ENCODE measurements at places on chromosomes 11 and 22.

DNA sequence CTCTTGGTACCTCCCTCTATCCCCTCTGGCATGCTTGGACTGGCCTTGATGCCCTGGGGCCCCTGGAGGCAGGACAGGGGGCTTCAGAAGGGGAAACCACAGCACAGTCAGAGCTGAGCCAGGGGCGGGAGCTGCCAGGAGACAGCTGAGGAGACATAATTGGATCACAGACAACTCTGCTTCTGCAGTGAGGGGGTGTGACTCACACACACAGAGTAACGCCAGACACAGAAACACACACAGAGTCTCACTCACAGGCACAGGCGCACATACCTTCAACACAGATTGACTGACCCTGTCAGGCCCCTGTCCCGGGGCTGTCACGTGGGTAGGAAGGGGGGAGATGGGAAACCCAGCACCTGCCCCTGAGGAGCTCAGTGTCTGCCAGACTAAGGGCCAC, 20.6 kb downstream of the STARD10 start:
- DNase-seq = no peak

GRCh38 chr11:117986981-117987574, 884 bp downstream of the IL10RA start:
- peak; percentile 32 for DNase-seq

GRCh38 chr22:26444777-26445176, 15.7 kb downstream of the ASPHD2 start:
- no peak for DNase-seq

DNA sequence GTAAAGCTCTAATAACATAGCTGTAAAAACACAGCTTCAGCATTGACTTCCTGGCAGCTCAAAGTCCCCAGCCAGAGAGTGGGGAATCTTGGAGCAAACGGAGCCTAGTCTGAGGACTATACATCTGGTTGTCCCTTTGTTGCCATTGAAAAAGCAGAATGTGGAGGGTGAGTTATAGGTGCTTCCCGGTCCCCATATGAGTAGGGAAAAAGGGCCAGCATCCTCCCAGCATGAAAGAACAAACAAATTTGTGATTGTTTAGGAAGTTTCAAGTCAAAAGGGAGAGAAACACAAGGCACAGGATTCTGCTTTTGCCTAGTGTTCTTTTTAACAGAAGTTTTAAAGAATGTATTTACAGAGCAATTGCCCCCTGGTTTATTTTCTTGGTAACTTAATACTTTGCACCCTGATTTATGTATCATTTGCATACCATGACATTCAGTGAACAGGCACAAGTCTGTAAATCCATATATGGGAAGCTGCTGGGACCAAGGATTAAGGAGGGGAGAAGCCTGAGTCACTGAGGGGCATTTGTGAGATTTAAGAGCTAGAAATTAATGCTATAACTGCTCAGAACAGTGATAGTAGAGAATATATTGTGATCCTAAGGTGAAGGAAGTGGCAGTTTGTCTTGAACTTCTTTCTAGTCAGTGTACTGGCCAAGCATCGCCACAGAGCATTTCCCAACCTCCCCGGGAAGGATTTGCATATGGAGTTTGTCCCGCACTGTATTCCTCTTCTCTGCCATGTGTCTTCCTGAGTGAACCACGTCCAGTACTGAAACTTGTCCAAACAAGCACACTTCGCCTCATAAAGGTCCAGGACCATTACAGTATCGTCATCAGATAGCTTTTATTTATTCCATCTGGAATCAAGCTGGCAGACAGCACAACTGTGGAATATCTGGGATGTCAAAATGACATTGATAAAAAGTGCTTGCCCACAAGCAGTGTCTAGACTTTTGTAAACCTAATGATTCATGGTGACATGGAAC, 103.0 kb downstream of the DBX1 start:
- DNase-seq = no peak

- DNase-seq = no peak
Observed at GRCh38 chr11:29352273-29352795, 664.5 kb downstream of the KCNA4 start.

GRCh38 chr11:81987829-81988472, 745.7 kb downstream of the FAM181B start:
- DNase-seq = no peak

- DNase-seq = no peak
Observed at GRCh38 chr22:27802346-27803073, 954 bp upstream of the MN1 start.

DNA sequence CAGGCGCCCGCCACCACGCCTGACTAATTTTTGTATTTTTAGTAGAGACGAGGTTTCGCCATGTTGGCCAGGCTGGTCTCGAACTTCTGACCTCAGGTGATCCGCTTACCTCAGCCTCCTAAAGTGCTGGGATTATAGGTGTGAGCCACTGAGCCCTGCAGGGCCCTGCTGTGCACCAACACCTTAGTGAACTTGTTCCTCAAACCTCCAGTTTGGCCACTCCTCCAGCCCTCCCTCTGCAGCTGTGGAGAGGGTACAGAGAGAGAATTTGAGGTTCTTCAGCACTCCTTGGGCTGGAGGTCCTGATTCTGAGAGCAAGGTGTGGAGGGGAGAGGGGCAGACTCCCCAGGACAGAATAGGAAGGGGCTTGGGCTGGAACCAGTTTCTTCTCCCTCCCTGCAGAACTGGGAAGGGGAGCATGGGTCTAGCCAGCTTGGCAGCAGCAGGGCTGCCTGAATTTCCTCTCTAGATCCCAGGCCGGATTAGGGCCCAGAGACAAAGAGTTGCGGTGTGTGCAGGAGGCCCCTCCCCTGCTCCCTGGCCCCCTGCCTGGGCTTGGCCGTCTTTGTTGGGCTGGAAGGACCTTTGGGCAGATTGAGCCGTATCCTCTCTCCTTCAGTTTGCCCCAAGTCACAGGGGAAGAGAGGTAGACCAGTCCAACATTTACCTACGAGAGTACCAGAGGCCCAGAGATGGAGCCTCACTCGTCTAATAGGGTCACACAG, 2.3 kb upstream of the PEX16 start:
- DNase-seq = no peak

- DNase-seq = no peak
Observed at GRCh38 chr11:123258877-123259276, 63.8 kb upstream of the CLMP start.

DNA sequence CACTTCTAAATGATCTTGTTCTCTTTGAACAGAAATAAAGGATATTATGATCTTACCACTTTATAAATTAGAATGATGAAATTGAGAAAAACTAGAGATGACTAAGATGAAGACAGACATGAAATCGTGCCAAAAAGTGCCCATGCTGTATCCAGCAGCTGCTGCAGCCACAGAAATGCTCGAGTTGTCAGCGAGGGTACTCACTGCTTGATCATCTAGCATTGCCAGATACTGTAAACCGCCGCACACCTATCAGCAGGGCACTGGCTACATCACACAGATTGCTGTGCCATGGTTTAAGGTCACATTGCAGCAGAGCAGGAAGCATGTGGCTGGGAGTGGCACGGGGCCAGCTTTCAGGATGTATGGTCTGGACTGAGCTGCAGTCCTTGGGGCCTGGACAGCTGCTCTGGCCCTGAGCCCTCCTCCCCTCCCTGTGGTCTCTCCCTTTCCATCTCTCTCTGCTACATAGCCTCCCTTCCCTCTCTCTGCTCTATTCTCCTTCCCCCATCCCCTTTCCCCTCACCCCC, 51.0 kb upstream of the SEPTIN5 start:
- DNase-seq = no peak

DNA sequence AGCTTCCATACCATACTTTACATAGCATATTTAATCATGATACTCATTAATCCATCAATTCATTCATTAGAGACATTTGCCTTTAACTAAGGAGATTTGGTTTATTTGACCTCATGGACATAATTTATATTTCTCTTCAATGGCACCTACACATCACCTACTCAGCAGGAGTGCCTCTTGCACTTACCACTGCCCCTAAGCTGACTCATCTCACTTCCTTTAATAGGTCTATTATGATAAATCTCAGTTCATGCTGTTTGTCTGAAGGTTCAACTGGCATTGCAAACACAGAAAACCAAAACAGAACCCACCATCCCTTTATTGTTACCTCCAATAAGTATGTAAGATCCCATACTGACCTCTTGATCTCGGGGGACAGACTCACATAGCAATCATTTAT, 186.7 kb downstream of the LUZP2 start:
- no peak for DNase-seq

- DNase-seq = no peak
Observed at GRCh38 chr11:134509381-134510232, 97.6 kb upstream of the B3GAT1 start.

DNA sequence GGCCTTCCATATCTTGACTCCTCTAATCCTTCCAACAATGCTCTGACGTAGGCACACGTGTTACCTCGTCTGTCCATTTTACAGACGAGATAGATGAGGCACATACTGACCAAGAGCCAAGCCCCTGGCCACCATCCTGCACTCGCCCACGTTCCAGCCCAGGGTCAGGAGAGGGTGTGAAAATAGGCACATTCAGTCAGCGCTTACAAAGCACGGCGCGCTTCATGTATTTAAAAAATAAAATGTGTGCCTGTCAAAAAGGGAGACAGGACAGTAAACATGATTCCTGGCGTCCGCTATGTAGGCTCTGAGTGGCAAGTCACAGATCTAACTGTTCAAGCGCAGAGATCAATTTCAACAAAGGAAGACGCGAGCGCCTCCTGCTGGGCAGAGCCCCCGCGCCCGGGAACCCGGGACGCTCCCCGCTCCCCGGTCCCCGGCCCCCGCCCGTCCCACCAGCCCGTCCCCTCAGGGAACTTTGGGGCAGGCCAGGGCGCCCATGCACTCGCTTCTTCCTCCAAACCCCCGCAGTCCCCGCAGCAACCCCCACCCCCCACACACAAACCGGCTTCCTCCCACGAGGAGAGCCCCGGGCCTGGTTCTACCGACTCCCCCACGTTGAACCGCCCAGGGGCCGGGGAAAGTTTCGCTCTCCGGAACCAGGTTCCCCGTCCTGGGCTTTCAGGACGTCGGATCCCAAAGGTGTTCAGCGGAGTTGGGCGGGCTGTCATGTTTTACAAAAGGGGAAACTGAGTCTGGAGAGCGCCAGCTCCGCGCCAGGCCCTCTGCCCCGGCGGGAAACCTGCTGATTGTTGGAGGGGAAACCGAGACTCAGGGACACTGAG, 10.4 kb upstream of the C1QTNF6 start:
- peak; percentile 67 for DNase-seq

GRCh38 chr22:19036523-19037273, 85.5 kb downstream of the DGCR2 start:
- no peak for DNase-seq

GRCh38 chr22:44207981-44208317, 27.2 kb downstream of the PARVG start:
- no peak for DNase-seq

DNA sequence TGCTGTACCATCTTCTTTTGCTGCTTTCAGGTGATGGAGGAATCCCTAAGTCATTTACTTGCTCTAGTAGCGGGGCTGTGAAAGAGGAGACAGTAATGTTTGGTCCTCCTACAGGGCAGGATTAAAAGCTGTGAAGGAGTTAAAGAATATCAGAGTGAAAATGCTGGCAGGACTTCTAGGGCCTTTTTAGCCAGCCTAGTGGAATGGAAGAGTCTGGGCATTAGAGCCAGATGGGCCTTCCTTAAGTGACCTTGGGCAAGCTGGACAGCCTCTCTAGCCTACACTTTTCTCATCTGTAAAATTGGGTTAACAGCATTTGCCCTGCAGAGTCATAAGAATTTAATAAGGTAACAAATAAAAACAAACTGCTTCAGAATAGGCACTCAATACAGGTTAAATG, 114.7 kb downstream of the RBFOX2 start:
- no peak for DNase-seq

- no peak for DNase-seq
Observed at GRCh38 chr11:12944889-12945288, 64.2 kb upstream of the RASSF10 start.

GRCh38 chr11:85123752-85124231, 503.4 kb downstream of the DLG2 start:
- no peak for DNase-seq

DNA sequence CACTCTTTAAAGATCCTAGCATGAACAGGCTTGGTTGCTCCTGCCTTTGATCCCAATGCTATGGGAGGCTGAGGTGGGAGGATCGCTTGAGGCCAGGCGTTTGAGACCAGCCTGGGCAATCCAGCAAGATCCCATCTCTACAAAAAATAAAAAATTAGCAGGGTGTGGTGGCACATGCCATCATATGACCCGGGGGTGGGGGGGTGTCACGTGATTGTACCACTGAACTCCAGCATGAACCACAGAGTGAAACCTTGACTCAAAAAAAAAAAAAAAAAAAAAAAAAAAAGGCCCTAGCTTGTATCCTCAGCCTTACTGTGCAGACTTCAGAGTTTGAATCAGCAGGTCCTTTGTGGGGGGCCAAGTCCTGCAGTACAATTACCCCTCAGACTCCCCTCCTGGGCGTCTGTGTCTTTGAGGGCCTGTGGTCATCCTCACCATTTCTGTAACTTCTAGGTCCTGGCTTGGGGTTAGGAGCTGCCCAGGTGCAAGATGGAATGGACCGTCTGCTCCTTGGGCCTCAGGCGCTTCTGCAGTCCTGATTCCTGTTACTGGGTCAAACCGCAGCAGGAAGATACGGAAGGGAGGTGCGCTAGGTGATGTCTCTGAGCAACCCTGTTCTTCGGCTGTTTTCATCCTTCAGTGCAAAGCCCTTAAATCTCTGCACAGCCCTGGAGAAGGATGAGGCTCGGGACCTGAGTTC, 208.1 kb downstream of the CTTN start:
- no peak for DNase-seq

GRCh38 chr11:63762654-63763495, 5.7 kb downstream of the ZFTA start:
- DNase-seq = no peak

GRCh38 chr11:10050561-10050960, 243.5 kb downstream of the SBF2 start:
- DNase-seq = no peak

DNA sequence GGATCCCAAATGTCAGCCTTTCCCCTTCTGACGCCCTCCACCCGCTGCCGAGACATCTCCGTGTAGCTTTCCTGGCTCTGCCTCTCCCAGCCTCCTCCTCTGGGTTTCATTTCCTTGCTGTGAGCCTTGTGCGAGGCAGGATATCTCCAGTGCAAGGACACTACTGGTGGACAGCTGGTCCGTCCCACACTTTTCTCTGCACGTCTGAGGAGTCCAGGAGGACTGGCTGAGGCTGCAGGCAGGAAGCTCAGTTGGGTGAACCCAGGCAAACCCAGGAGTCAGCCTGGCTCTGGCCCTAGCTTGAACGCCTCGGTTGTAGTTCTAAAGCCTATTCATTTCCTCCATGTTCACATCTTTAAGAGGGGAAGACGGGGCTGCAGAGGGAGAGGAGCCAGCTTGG, 145.5 kb downstream of the ST3GAL4 start:
- DNase-seq = no peak

Measured in stimulated activated CD4-positive, alpha-beta T cell treated with anti-CD3 and anti-CD28 coated beads, Interleukin-1b, Interleukin-23, amount 100 ng/mL, for 1 hour (primary cell).